ENCODE measurements at places on chromosomes 4 and X. TPM values are rescaled to one million over a fixed set of nuclear protein-coding genes. Genes with fewer than 3 reads are reported as not detected.

The WNK3 gene
- 0.05 TPM for total RNA-seq

The CYBB gene
- not detected for total RNA-seq

The MEPE gene
- not detected for total RNA-seq

The ZNF157 gene
- total RNA-seq = not detected
